AG04450 (cell line): ENCODE measurements at places on chromosomes 2 and 18.

DNA sequence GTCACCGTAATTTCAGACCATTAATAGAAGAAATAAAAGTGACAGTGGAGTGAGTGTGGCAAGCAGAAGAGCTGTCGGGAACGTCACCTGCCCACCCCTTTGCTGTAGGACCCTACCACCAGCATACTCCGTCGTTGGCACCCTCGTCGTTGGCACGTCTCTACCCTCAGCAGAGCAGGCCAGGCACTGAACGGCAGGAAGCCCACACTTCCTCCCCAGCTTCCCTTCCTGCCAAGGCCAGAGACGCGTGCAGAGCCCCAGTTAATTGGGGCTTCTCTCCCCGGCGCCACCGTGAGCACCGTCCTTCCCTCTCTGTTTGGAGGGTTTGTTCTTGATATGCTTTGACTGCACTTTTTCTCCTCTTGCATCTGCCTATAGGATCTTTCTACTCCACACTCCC, 27.0 kb upstream of the NFATC1 start:
- DNase-seq, result no peak

GRCh38 chr2:190404487-190404886, 3.7 kb upstream of the MFSD6 start:
- DNase-seq, result no peak

GRCh38 chr2:37627710-37628109, 43.7 kb downstream of the CDC42EP3 start:
- DNase-seq, result no peak

DNA sequence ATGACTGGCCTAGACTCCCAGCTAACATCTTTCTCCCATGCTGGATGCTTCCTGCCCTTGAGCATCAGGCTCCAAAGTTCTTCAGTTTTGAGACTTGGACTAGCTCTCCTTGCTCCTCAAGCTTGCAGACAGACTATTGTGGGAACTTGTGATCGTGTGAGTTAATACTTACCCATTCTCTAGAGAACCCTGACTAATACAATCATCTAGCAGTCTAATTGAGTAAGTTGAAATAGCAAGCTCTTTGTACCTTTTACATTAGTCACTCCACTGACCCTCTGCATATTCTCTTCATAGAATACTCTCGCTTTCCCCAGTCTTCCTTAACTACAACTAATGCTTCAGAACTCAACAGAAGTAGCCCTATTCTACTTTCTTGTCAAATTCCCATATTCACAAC, 434.6 kb upstream of the NXPH2 start:
- no peak for DNase-seq

DNA sequence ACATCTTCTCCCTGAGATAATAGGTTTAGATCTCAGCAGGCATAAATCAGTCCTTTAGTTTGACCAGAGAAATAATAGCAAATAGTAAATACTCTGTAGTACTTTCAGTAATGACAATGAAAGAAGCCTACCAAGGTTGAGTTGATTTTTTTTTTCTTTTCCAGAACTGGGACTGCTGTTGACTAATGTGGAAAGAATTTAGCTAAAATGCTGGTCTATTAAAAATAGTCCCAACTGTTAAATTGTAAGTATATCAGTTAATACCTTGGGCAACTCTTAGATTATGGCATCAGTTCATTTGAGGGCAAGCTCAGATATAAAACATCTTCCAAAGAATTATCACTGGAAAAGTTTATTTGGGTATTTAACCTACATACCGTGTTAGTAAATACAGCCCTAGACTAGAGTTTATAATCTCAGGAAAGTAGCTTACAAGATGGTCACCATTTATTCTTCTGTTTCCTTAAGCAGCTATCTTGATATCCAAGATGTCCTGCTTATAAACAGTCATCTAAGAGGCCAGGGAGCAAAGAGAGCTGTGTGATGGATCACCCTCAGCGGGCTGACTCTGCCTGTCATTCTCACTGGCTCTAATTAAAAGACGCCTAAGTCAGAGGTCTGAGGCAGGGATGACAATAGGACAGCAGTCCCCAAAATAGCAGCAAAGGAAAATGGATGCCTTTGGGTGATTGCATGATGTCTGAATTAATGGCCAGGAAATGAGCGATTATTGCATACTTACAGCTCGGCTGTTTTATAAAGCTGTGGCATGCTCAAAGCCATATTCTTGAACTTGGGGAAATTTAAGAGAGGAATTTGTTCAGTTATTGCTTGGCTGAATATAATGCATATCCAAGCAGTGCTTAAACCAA, 121.3 kb downstream of the MTX2 start:
- no peak for DNase-seq

GRCh38 chr2:226665306-226665831, 134.3 kb downstream of the IRS1 start:
- DNase-seq, result no peak

DNA sequence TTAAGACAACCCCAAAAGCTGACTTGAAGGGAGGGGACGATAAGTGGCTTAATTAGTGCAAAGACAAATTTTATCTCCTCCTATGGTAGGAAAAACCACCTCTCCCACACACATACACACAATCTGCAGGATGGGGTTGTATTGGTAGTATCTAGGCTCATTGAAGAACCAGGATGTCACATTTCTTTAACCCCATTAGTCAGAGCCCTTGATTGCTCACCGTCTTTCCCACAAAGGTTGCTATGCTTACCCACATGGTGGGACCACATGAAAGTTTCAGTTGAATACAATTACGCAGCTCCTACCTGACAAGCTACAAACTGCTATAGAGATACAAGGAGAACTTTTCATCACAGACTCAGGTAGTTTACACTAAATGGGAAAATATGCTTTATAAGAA, 765.0 kb upstream of the CELF4 start:
- DNase-seq, result no peak

DNA sequence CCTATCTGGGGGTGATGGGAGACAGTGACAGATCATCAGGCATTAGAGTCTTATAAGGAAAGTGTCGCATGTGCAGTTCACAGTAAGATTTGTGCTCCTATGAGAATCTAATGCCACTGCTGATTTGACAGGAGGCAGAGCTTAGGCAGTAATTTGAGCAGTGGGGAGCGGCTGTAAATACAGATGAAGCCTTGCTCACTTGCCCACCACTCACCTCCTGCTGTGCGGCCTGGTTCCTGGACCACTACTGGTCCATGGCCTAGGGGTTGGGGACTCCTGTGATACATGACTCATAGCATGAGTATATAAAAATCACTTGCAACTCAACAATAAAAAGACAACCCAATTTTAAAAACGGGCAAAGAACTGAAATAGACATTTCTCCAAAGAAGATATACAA, 71.1 kb upstream of the ACAA2 start:
- DNase-seq, result no peak

DNA sequence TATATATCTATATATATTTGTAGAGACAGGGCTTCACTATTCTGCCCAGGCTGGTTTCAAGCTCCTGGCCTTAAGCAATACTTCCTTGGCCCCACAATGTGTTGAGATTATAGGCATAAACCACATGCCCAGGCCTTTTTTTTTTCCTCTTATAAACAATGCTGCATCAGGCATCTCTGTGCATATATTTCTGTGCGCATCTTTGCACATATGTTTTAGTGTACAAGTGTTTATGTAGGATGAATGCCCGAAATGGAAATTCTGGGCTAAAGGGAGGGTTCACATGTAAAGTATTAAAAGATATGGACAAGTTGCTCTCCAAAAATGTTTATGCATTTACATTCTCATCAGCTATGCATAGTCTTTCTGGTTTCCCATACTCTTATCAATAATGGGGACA, 183.2 kb upstream of the SPRED2 start:
- no peak for DNase-seq

- DNase-seq, result no peak
Measured at GRCh38 chr2:223300326-223300725, 248.3 kb downstream of the KCNE4 start.

DNA sequence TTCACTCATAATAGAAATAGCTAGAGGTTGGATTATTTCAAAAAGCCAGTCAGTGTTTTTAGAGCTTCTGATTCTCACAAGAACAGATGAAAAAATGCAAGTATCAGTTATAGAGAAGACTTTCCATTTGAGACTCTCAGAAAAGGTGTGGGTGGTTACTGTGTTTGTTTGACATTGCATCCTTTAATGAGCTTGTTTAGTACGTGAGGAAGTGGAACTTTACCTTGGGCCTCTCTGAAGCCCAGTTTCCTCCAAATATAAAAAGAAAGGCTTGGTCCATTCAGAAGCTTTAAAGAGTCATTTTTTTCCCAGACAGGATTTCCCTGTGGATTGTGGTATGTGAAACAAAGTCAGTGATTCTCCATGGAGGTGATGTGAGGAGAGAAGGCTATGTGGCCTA, 89.9 kb upstream of the RANBP2 start:
- DNase-seq, result no peak

DNA sequence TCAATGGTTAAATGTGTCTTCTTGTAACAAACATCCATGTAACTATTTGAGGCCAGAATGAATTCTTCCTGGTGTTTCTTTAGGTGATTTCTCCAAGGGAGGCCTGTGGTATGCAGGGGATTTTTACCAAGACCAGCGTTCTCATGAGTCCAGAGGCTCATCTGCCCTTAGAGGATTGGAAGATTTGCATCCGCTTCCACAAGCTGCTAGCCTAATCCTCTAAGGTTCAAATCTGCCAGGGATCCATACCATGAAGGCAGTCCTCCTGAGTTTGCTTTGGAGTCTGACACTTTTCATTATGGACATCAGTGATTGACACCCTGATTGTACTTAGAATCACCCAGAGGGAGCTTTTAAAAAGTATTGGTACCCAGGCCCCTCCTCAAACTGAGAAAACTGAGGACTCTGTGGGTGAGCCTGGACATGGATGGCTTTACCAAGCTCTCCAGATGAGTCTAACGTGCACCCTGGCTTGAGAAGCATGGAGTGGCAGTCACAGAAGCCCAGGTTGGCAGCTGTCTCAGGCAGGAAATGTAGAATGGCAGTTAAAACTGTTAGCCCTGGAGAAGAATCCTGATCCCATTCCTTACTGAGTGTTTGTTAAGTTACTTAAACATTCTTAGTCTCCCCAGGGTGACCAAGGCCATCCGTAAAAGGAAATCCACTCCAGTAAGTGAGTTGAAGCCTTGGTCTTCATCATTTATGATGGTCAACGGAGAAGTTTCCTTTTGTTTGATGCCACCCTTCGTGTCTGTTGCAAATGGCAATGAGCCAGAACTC, 95.3 kb upstream of the RMDN2 start:
- no peak for DNase-seq

GRCh38 chr2:43082111-43082894, 144.1 kb downstream of the ZFP36L2 start:
- no peak for DNase-seq

GRCh38 chr2:134245340-134245984, 8.4 kb upstream of the MGAT5 start:
- no peak for DNase-seq

GRCh38 chr18:55272510-55273243, 313.4 kb upstream of the CCDC68 start:
- peak; percentile 60 for DNase-seq

- DNase-seq, result no peak
Measured at GRCh38 chr2:121906170-121906569, 150.7 kb downstream of the TSN start.

GRCh38 chr2:70796262-70796661, 5.8 kb upstream of the FIGLA start:
- DNase-seq, result no peak

DNA sequence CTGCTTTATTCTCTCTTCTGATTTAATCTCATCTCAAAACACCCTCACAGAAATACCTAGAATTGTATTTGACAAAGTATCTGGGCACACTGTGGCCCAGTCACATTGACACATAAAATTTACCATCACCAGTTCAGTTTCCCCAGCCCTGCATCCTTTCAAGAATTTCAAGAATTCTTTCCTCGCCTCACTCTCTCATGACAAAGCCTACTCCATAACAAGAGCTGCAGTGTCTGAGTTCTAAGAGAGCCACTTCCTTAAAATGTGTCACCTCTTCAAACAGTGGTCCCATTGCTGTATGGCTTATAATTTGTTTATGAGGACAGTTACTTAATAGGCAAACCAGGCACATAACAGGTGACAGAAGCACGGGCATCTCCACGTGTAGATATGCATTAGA, 90.9 kb upstream of the STK39 start:
- DNase-seq, result no peak

DNA sequence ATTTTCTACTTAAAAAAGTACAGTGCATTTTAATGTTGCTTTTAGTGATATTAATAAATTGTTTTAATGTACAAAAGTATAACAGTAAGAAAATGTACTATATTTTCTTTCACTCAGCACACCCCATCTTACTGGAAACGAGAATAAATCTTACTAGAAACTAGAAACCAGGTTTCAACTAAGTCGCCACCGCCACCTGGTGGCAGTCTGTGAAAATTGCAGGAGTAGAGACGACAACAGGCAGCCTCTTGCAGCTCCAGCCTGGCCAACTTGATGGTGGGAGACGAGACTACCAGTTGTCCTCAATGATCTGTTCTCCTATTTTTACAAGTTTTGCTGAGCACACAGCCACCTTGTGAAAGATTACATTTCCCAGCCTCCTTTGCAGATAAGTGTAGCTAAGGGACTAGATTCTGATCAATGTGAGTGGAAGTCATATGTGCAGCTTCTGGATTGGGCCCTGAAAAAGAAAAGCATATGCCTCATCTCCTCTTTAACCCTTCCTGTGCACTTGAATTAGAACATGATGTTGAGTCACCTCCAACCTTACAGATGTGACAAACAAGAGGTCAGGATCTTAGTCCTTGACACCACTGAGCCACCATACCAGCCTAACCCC, 8.7 kb downstream of the OTOF start:
- peak; percentile 13 for DNase-seq

- no peak for DNase-seq
Measured at GRCh38 chr2:62329797-62330196, 133.9 kb downstream of the B3GNT2 start.

- DNase-seq, result no peak
Measured at GRCh38 chr2:195333869-195334268, 323.2 kb upstream of the SLC39A10 start.
